Chondrocyte (in vitro differentiated cells): ENCODE measurements at places on chromosomes 6 and 20. TPM values are rescaled to one million over a fixed set of nuclear protein-coding genes. Genes with fewer than 3 reads are reported as not detected.

DNA sequence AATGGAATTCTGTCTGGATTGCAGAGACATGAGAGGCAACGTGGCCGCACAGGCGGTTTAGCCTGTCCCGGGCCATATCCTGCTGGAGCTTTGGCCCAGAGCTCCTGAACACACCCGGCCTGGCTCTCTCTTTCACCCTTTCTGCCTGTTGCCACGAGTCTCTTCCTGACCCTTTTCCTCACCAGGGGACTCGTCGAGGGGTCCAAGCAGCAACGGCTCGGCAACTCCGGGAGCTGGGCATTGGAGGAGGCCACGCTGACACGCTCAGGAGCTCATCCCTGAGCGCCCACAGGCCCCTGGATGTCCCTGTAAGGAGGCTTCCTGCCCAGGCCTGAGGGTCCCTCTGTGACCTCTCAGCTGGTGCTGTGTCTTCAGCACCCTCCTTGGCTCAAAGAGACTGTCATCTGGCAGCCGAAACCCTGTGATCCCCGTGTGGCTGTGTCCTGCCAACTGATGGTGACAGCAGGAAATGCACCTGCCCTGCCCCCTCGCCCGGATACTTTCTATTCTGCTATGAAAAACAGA, 103.8 kb downstream of the RNASET2 start:
- no peak for DNase-seq
- H3K36me3 ChIP-seq, result no peaks in the 10 kb centered on the region
- H3K4me1 ChIP-seq, result peaks cover 9% of the 10 kb centered on the region
- H3K4me3 ChIP-seq, result no peak overlapping the region
- H3K27ac ChIP-seq, result no peak overlapping the region

The PDE7B gene
- total RNA-seq, result 0.05 to 0.41 TPM in 2 of 3 replicates, not detected in the other

GRCh38 chr6:21099338-21100314, 493.9 kb upstream of the SOX4 start:
- DNase-seq, result no peak
- H3K4me3 ChIP-seq, result no peak overlapping the region
- H3K36me3 ChIP-seq, result no peaks in the 10 kb centered on the region
- H3K4me1 ChIP-seq, result no peaks in the 10 kb centered on the region
- H3K27me3 ChIP-seq, result no peaks in the 10 kb centered on the region
- H3K27ac ChIP-seq, result no peak overlapping the region

DNA sequence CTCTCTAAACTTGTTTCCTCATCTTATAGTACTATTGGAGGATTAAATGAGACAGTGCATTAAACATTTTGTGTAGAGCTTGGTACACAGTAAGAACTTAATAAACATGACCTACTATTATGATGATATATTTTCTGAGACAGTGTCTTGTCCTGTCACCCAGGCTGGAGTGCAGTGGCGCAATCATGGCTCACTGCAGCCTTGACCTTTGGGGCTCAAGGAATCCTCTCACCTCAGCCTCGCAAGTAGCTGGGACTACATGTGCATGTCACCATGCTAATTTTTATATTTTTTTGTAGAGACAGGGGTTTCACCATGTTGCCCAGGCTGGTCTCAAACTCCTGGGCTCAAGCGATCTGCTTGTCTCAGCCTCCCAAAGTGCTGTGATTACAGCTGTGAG, 72.1 kb downstream of the LYRM4 start:
- DNase-seq, result no peak
- H3K27me3 ChIP-seq, result no peaks in the 10 kb centered on the region
- peaks cover 43% of the 10 kb centered on the region for H3K4me1 ChIP-seq

The WFDC12 gene
- not detected in 3 replicates for total RNA-seq

The EEF1A2 gene
- 0.34 to 6.5 TPM (median 5.5 TPM) in 3 replicates for total RNA-seq

The PRL gene
- total RNA-seq, result not detected in 3 replicates

The MEP1A gene
- total RNA-seq, result not detected in 3 replicates

DNA sequence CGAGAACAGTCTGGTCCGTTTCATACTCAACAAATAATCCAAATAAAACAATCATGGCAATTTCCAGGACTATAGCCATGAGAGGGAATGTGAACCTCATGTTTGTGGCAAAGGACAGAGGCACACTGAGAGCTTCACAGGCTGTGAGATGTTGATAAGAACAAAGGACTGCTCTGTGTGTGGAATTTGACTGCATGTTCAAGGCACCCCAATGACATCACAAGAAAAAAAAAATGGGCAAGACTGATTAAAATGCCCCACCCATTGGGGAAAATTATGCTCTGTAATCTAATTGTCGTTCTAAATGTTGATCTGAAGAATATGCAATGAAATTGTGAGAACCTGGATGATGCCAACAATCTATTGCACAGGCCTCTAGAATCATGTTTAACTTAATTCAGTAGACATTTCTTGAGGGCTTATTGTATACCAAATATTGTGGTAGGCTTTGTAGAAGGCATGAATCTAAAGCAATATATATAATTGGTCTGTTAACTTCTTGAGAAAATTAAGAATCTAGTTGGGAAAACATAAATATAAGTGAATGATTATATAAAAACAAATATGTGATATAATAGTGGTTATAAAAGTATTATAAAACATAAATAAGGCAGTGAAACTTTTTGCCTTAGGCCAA, at the start of gene RHAG:
Gene RHAG, minus strand, starts transcription at position 127 of the 637 bp plus-strand sequence. Its CDS starts 27 bp downstream, at position 100.
- no peaks in the 10 kb centered on the region for H3K4me1 ChIP-seq
- H3K36me3 ChIP-seq, result no peaks in the 10 kb centered on the region
- H3K27ac ChIP-seq, result no peak within 1 kb of the TSS
- peaks cover 5% of the 10 kb centered on the region for H3K27me3 ChIP-seq
- no peak within 1 kb of the TSS for H3K4me3 ChIP-seq

GRCh38 chr6:134314006-134314821, 3.7 kb downstream of the SGK1 start:
- DNase-seq, result no peak
- H3K27me3 ChIP-seq, result peaks cover 2% of the 10 kb centered on the region
- H3K4me3 ChIP-seq, result no peak overlapping the region
- peaks cover 1% of the 10 kb centered on the region for H3K36me3 ChIP-seq

- H3K4me1 ChIP-seq, result peaks cover 8% of the 10 kb centered on the region
- H3K4me3 ChIP-seq, result no peak overlapping the region
- H3K27ac ChIP-seq, result no peak overlapping the region
- no peak for DNase-seq
- H3K36me3 ChIP-seq, result no peaks in the 10 kb centered on the region
Measured at GRCh38 chr6:91539456-91539855, 952.6 kb upstream of the MAP3K7 start.

DNA sequence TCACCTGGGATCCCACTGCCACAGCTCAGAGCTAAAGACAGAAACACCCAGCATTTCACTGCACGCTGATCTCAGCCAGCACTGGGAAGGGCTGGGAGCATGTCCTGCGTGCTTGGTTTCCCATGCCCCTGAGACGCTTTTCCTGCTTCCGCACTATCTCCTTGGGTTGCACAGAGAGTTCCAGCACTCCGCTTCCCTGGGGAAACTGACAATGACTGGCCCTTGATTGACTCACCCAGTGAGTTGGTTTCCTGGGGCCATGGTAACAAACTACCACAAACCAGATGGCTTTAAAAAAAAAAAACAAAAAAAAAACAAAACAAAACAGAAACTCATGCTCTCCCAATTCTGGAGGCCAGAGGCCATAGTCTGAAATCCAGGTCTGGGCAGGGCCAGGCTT, 14.8 kb upstream of the MAS1L start:
- H3K27ac ChIP-seq, result peak overlapping the region; percentile 67
- peaks cover 8% of the 10 kb centered on the region for H3K27me3 ChIP-seq
- no peak for DNase-seq
- no peak overlapping the region for H3K4me3 ChIP-seq

The KHDC1L gene
- not detected in 3 replicates for total RNA-seq

The AIF1 gene
- not detected in 3 replicates for total RNA-seq

DNA sequence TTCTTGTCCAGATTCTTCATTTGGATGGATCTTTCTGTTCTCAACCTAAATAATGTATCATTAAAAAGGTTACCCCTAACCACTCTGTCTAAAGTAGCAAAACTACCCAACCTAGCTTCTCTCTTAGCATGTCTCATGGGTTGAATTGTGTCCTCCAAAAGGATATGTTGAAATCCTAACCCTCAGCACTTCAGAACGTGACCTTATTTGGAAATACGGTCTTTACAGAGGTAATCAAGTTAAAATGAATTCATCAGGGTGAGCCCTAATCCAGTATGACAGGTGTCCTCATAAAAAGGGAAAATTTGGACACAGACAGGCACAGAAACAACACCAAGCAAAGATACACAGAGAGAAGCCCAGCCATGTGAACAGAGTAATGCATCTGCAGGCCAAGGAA, 6.1 kb upstream of the FRK start:
- H3K36me3 ChIP-seq, result no peaks in the 10 kb centered on the region
- H3K27ac ChIP-seq, result no peak overlapping the region
- no peaks in the 10 kb centered on the region for H3K27me3 ChIP-seq
- peaks cover 23% of the 10 kb centered on the region for H3K4me1 ChIP-seq
- DNase-seq, result no peak
- no peak overlapping the region for H3K4me3 ChIP-seq

The FOXS1 gene
- 54.1 to 192 TPM (median 185 TPM) in 3 replicates for total RNA-seq

DNA sequence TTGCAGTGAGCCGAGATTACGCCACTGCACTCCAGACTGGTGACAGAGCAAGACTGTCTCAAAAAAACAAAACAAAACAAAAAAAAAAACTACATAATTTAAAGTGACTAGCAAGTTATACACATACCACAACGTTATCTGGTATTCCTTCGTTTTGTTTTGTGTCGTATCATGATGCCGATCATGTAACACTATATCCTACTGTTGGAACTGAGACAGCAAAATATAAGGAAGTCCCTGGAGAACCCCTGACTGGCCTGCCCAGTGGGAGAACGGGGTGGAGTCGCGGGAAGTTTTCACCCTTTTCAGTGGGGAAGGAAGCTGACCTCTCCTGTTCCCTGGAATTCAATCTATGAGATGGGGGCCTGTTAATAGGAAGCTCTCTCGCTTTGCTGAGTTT, 15.1 kb downstream of the SOX4 start:
- H3K36me3 ChIP-seq, result no peaks in the 10 kb centered on the region
- H3K4me3 ChIP-seq, result no peak overlapping the region
- H3K4me1 ChIP-seq, result peaks cover under 1% of the 10 kb centered on the region
- H3K27ac ChIP-seq, result no peak overlapping the region
- no peaks in the 10 kb centered on the region for H3K27me3 ChIP-seq
- no peak for DNase-seq

The CAGE1 gene
- total RNA-seq, result not detected in 3 replicates

The ERVFRD-1 gene
- total RNA-seq, result not detected in 3 replicates

DNA sequence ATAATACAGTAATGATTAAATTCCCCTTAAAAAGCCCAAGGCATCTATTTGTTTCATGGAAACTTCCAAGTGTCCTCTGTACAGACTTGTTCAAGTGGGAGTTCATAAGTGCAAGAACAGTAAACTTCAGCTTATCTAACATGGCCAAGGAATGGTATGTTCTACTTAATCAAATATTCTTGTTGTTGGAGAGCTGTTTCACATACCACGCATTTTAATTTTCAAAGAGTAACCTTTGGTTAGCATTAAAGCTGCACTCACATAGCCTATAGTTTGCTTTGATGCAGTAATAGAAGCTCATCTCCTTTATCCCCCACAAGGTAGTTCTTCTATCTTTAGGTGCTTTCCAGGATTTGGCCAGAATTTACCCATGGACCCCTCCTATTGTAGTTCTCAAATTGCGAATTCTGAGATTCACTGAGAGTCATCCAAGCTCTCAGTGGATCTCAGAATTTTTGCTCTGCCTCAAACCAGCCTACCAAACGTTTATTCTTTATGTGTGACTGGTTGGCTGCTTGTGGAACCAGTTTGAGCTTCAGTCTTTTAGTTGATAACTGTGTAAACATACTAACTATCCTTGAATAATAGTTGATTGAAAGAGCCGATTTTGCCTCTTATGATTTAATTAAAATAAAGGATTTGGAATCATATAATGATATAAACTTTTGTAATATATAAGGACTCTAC, 668.0 kb upstream of the FLRT3 start:
- peaks cover 27% of the 10 kb centered on the region for H3K4me1 ChIP-seq
- no peak overlapping the region for H3K27ac ChIP-seq
- H3K27me3 ChIP-seq, result no peaks in the 10 kb centered on the region
- H3K4me3 ChIP-seq, result no peak overlapping the region
- no peak for DNase-seq

- DNase-seq, result no peak
- peaks cover 56% of the 10 kb centered on the region for H3K4me1 ChIP-seq
- no peaks in the 10 kb centered on the region for H3K27me3 ChIP-seq
- H3K4me3 ChIP-seq, result peak overlapping the region; percentile 85
- peak overlapping the region; percentile 76 for H3K27ac ChIP-seq
- H3K36me3 ChIP-seq, result peaks cover 4% of the 10 kb centered on the region
Measured at GRCh38 chr6:43078691-43079090, 2.6 kb downstream of the PTK7 start.

DNA sequence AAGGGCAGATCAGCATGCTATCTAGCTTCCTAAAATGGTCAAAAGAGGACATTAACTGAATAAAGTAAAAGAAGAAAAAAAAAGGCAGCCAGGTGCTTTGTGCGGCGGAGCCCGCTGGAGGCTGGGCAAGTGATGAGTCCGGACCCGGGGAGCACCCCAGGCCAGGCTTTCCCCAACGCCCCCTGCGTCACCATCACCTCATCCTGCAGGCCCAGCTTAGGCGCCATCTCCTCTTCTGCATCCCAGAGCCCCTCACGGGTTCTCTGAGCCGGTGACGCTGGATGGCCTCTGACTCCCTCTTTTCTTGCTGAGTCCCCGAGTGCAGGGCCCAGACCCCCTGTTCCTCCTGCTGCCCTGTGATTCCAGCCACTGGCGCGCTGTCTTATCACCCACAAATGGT, 250.1 kb downstream of the TBXT start:
- no peaks in the 10 kb centered on the region for H3K36me3 ChIP-seq
- H3K27ac ChIP-seq, result no peak overlapping the region
- H3K4me3 ChIP-seq, result no peak overlapping the region
- no peak for DNase-seq
- peaks cover 14% of the 10 kb centered on the region for H3K4me1 ChIP-seq
- H3K27me3 ChIP-seq, result no peaks in the 10 kb centered on the region

DNA sequence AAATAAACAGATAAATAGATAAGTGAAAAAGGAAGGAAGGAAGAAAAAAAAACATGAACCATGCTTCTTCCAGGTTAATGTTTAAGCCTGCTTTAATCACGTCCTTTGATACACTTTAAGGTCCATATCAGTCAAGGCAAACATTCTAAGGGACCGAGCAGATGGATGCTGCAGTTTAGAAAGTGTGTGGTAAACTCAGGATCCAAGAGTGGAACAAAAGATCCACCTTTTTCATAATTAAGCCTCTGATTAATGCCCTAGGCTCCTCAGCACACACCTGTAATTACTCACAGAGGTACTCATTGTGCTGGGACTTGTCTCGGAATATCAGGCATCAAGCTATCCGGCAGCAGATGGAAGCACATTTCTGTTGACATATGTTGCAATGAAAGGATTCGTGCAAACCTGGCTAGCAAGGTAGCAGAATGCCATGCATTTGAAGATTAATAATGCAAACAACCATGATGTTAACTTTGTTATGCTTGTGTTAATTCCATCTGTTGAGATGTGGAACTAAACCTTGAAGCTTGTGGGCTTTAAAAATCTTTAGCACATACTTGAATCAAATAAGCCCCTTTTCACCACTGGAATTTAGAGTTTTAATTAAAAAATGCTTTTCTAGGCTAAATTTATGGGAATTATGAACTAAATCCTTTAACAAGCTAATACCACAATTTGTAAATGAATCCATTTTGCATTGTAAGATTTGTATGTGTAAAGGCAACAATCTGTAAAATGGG, 163.7 kb downstream of the RALGAPA2 start:
- H3K4me1 ChIP-seq, result peaks cover 10% of the 10 kb centered on the region
- no peak overlapping the region for H3K4me3 ChIP-seq
- no peaks in the 10 kb centered on the region for H3K27me3 ChIP-seq
- H3K36me3 ChIP-seq, result no peaks in the 10 kb centered on the region
- DNase-seq, result no peak
- H3K27ac ChIP-seq, result no peak overlapping the region
